Fibroblast of pulmonary artery (primary cell): ENCODE measurements at places on chromosomes 6 and 20.

GRCh38 chr6:6907286-6907685 lies 200.5 kb upstream of the RREB1 start:
- no peak for DNase-seq

DNA sequence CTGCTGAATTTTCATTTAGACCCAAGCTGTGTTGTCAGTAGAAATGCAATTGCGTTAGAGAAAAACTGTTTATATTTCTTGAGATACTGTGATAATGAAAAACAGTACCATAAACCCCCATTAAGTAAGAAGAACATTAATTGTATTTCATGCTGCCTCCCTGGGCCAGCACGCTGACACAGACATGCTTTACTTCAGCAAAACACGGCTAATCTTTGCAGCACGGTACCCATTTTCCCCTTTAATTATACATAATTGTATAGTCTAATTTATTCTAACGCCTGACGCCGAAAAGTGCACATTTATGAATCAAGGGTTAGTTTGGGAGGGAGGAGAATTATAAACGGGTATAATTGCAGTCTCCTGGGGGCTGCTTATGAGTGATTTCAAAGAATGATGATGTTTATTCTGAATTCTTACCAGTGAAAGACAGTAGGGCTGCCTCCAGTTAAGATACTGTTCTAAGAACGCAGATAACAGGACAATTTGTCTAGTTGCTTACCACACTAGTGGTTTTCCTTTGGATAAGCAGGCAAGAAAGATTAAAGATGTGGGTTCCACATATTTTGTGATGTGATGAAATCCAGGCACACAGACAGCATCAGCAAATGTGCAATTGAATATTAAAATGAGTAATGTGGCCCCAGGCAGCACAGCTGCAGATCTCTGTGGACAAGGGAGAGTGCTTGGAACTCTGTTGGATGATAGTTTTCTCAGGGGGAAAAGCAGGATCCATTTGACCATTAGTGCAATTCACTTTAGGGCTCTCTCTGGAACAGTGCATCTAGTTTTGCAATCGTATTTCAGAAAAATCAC lies 4.7 kb upstream of the SULF2 start:
- DNase-seq, result peak; percentile 91

DNA sequence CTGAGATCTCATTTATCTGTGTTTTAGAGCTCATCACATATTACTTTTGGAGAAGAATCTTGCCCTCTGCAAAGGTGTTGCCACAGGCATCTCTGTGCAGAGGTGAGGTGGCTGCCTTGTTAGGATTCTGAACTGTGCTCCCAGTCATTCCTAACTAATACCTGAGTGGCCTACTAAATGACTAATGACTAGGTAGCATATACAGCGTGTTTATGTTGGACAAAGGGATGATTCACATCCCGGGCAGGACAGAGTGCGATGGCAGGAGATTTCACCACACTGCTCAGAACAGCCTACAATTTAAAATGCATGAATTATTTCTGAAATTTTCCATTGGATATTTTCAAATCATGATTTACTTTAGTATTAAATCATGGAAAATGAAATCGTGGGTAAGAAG lies 23.1 kb upstream of the CGA start:
- no peak for DNase-seq

DNA sequence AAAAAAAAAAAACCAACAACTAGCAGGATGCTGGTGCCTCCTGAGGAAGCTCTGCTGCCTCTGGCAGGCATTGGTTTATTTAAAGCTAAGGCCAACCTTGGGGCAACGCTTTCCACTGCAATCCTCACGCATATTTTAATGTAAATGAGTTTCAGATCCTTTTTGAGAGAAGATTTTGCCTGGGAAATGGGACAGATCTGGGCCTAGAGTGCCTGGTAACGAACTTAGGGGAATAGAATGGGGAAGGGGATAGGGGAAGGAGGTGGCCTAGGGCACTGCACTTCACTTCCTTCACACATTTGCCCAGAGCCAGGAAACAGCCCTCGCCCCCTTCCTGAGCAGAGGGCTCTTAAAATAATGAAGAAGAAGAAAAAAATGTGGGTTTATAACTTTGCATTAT lies 132.7 kb upstream of the TMEM170B start:
- no peak for DNase-seq
